ENCODE measurements at places on chromosomes 11 and 22.

DNA sequence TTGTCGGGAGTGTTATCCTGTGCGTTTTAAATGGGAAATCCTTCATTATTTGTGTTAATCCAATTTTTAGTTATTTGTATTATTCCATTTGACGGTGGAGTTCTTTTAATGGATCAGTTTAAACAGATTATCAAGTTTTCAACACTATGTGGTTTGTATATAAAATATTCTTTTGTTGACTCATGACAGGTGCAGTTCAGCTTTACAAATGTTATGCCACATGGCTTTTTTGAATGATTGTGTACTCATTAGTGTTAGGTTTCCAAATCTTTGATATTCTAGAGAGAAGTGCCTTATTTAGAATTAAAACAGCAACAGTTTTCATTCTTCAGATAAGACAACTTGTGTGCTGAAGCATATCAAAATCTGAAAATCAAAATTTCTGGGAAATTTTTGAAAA lies 2.4 kb downstream of the JAM3 start:
- no peak for DNase-seq

DNA sequence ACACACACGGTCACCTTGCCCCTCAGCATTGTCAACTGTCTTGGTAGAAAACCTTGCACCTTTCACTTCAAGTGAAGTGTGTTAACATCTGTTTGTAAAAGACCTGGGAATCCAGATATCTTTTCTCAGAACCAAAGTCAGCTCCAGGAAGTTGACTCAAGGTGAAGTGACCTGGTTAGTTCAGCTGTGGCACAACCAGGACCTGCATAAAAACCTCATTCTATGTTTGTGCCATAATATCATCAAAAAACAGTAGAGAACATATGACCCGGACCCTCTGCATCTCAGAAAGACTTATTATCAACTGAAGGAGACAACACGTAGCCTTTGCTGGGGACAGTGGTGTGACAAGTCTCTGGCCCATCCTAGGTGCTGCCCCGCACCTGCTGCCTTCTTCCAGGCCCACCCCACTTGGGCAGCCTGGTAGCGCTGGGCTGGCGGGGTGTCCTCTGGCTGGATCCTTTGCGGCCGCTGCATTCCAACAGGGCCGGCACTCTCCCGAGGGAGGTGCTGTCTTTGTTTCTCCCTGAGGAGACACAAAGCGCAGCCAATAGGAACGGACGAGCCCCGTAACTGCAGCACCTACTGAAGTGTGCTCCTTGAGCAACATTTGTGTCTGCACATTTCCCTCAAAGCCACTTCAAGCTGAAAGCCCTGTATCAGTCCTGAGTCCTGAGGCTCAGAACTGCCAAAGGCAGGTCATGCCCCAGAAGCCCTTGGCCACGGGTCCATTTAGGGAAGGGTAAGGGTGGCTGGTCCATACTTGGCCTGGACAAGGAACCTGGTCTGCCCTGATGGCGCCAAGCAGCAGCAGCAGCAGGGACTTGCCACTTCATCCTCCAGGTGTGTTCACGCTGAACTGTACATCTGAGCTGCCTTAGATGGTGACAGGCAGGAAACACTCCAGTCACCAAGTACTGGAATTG lies 25.2 kb downstream of the LRRC74B start:
- DNase-seq = no peak

DNA sequence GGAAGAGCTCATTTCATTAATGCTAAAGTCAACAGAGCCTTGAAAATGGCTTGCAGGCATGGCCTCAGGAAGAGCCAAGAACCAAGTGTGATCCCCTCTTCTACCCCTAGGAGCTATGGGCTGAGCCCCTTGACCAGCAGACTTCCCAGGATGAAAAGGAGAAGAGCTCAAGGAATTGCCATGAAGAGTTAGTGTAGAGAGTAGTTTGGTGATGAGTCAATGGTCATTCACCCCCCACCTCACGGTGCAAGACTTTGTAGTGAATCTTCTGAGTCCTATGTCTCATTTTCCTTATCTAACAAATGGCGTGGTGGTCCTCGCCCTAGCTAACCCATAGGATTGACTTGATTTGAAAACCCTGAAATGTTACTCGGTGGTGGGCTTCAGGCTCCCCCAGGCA lies 422.4 kb upstream of the CADM1 start:
- DNase-seq = peak; percentile 10

DNA sequence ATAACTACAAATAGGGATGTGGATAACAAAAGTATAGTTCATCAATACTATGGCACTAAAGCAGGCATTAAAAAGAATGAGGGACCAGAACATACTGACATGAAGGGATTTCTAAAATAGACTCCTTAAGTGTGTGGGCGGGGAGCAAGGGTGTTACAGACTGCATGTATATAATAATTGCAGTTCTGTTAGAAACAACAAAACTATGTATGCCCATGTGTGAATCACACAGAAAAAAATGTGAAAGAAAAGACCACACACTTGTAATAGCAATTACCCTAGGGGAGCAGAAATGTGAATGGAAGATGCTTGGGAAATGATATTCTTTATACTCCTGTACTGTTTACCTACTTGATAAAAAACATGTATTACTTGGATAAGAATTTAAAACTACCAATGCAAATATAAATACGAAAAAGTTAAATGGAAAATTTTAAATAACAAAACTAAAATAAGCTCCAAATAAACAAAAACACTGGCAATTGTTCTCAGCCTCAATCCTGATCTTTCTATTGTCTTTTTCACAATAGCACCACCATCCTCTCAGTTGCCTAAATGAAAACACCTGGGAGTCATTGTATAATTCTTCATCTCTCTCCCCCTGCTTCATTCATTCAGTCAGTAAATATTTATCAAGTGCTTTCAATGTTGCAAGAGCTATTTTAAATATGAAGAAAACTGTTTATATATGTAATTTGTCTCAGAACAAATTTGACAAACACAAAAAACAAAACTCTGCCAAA lies 129.8 kb downstream of the FCHSD2 start:
- peak; percentile 73 for DNase-seq

GRCh38 chr11:110798201-110798900 lies 86.1 kb upstream of the ARHGAP20 start:
- DNase-seq = no peak

- no peak for DNase-seq
These were observed 4.5 kb downstream of the SLC37A4 start for GRCh38 chr11:119025978-119026766.

GRCh38 chr22:26574001-26574723 lies 15.8 kb downstream of the TPST2 start:
- no peak for DNase-seq

DNA sequence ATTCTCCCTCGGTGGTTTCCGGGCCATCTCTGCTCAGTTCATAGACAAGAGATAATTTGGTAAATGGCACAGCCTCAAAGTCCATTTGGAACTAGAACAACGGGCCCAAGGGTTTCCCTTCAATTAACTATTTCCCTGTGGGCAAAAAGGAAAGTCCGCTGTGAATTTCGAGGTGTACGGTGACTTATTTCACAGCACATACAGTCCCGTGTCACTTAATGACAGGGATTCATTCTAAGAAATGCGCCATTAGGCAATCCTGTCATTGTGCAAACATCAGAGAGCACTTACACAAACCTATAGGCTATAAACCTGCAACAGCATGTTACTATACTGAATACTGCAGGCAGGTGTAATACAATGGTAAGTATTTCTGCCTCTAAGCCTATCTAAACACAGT lies 551.6 kb downstream of the OPCML start:
- no peak for DNase-seq

DNA sequence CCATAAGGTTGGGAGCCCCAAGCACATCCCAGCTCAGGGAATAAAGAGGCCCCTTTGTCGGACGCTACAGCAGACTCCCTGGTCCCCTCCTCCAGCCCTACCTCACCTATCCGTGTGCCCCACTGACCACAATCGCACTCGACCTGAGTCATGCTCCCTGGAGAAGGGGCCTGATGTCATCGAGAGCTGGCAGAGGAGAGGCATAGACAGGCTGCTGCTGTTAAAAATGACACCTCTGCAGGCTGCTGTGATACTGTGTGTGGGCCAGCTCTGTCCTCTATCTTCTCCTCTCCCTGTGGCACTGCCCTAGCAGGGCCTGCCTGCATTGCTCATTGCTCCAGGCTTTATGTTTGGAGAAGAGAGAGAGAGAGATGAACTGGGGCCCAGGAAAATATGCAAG lies 123.4 kb upstream of the SYT13 start:
- DNase-seq = peak; percentile 16

DNA sequence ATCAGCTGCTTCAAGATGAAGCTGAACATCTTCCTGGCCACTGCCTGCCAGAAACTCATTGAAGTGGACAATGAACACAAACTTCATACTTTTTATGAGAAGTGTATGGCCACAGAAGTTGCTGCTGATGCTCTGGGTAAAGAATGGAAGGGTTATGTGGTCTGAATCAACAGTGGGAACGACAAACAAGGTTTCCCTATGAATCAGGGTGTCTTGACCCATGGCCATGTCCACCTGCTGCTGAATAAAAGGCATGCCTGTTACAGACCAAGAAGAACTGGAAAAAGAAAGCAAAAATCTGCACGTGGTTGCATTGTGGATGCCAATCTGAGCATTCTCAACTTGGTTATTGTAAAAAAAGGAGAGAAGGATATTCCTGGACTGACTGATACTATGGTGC lies 22.2 kb upstream of the BIRC3 start:
- no peak for DNase-seq

DNA sequence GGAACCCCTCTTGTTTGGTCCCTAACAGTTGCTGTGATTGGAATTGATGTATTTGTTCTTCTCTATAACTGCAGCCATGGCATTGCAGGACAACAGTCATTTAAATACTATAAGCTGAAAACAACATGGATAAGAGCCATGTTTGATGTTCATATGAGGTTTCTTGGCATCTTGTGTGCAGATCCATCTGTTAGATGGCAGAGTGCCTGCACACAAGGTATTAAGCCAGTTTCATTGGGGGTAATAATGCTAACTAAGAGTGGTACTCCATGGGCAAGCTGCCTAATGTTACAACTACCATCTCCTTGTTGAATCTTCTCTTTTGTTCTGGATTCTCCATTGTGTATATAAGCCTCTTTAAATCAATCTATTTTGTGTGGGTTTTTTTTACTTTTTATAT lies 206.0 kb upstream of the CHORDC1 start:
- no peak for DNase-seq

DNA sequence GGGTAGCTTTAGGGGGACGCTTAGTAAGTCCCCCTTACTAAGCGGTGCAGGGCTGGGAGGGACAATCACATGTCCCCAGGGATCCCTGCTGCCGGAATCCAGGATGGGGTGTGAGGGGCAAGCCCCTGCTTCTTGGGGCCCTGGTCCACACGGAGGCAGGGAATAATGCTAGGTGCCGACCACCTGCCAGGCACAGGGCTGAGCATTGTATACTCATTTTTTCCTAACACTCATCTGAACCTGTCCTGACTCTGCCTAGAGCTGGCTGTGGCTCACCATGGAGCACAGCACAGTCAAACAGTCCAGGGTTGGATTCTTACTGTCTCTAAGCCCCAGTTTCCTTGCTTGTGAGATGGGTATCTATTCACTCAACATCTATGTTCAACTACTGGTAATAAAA lies 1.4 kb upstream of the LTBP3 start:
- no peak for DNase-seq

DNA sequence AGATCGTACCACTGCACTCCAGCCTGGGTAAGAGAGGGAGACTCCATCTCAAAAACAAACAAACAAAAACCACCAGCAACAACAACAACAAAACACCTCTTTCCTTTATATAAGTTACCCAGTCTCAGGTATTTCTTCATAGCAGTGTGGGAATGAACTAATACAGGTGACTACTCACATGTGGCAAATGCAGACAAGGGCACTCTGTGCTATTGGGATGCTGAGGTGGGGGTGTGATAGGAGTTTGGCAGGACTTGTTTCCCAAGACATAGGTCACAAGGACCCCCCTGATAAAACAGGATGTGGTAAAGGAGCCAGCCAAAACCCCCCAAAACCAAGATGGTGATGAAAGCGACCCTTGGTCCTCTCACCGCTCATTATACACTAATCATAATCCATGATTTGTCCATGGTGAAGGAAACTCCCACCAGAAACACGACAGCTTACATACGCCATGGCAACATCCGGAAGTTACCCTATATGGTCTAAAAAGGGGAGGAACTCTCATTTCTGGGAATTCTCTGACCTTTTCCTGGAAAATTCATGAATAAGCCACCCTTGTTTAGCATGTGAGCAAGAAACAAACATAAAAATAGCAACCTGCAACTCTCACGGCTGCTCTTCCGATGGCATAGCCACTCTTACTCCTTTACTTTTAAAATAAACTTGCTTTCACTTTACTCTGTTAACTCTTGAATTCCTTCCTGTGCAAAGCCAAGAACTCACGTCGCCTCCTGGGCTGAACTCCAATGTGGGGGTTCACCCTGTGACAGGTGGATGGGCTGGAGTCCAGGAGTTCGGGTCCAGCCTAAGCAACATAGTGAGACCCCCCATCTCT lies 18.8 kb upstream of the INCENP start:
- DNase-seq = peak; percentile 44

- DNase-seq = no peak
These were observed 7.6 kb upstream of the MICAL2 start for GRCh38 chr11:12102588-12103410.

DNA sequence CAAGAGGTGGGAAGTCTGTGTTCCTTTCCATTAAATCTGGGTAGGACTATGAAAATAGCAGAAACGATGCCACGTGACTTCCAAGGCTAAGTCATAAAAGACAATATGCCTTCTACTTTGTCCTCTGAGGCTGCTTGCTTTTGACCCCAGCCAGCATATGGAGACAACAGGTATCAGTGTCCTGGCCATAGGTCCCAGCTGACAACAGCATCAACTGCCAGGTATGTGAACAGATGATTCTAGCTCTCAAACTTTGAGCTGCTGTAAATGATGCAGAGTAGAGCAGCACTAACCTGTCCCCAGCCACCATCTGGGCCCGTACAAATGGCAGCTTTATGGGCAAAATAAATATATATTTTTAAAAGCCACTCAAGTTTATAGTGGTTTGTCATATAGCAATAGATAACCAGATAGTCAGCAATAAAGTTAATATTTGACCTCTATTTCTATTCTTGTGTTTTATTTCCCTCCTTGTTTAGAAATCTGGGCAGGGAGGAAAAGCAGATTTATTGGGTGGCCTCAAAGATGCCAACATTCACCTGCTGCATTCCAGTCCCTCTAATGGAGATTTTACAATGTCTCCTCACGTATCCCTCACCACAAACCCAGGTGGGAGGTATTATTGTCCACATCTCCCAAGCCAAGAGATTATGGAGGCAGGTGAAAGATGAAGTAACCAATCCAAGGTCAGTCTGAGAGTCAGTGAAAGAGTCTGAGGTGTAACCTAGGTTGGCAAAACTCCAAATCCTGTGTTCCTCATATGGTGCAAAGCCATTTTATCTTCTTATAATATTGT lies 209.6 kb upstream of the LARGE1 start:
- DNase-seq = no peak

Measured in fibroblast of skin of right biceps (primary cell).